ENCODE measurements at places on chromosomes 11 and 22.

DNA sequence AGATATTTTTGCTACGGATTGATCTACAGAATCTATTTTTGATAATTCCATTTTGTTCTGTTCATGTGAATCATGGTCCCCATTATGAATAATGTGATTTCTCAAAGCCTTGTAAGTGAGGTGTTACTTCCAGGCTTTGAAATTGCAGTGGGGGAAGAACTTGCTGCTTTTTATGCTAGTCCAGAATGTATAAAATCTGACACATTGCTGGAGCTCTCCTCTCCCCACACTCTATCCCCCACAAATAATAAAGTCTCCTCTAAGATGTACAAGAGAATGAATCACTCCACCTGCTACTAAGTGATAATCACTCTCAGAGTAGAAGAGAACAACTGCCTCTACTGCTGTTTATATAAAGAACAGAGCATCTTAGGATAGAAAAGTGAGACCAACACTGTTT, 5.9 kb upstream of the RAB6A start:
- no peak for DNase-seq

DNA sequence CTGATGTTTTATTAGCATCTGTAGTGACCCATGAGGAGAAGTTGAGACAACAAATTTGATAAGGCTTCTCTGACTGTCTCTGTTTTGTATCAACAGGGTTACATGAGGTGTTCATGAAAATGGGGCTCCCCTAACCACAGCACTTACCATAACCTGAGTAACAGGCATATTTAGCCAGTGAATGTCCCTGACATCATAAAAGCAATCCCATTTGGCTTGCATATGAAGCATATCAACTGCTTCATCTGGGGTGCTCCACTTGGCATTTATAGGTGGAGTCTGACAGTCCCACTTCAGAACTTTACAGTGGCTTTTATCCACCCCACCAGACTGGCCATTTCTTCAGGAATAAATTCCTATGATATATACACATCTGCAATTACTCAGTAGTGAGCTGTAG, 257.6 kb downstream of the LUZP2 start:
- DNase-seq = no peak

- DNase-seq = no peak
Observed at GRCh38 chr11:30983776-30984441, 385.6 kb downstream of the DCDC1 start.

GRCh38 chr22:45091254-45091854, 72.4 kb upstream of the NUP50 start:
- no peak for DNase-seq

- no peak for DNase-seq
Observed at GRCh38 chr11:19474954-19475721, 234.4 kb upstream of the E2F8 start.

DNA sequence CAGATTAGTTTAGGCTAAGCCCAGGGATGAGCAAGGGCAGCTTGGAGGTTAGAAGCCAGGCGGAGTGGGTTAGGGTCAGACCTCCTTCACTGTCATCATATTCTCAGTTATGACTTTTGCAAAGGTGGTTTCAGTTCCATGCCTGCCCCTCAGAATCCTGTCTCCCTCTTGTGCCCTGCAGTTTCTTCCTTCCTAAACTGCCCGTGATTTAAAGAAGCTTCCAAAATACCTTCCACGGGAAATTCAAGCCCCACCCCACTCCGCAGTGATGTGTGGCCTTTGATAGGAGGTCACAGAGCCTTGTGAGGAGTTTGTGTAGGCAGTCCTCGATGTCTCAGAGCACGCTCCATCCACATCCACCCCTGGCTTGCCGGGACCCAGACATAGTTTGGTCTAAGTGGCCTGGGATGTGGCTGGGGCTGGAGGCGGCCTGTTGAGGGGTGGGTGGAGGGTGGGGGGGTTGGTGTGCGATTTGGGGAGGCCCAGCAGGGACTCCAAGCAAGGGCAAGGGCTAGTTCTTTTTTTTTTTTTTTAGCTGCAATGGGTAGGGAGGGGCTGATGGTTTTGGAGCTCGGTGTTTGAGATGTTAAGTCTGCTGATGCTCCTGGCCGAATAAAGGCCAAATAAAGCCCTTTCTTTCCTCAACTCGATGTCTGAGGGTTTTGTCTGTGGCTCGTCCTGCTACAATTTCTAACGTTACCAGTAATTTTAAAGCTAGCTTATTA, 1.6 kb upstream of the IFITM1 start:
- DNase-seq = no peak

DNA sequence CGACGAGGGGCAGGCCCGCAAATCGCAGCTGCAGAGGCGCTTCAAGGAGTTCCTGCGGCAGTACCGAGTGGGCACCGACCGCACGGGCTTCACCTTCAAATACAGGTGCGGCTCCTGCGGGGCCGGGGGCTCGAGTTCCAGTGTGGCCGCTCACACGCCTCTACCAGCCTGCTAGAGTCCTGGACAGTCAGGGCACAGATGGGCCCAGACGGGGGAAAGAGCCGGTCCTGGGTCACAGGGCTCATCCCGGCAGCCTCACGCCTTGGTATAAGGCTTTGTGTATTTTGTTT, 506 bp downstream of the MCM5 start:
- no peak for DNase-seq

DNA sequence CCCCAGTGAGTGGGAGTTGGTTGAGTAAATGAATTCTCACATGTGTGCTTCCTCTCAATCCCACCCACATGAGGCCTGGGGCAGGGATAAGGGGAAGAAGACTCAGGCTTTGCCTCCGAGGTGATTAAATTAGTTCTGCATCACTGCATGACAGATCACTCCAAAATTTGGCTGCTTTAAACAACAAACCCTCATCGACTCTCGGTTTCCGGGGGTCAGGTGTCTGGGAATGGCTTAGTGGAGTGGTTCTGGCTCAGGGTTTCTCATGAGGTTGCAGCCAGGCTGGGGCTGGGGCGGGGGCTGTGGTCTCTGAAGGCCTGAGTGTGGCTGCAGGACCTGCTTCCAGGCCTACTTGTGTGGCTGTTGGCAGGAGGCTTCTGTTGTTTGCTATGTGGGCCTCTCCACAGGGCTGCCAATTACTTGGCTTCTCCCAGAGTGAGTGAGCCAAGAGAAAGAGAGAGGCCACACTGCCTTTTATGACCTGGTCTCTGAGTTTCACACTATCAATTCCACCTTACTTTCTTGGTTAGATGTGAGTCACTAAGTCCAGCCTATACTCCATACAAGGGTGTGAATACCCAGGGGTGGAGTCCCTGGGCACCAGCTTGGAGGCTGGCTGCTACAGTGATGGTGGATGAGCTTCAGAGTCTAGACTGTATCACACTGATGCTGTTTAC, 15.9 kb downstream of the MOGAT2 start:
- no peak for DNase-seq

DNA sequence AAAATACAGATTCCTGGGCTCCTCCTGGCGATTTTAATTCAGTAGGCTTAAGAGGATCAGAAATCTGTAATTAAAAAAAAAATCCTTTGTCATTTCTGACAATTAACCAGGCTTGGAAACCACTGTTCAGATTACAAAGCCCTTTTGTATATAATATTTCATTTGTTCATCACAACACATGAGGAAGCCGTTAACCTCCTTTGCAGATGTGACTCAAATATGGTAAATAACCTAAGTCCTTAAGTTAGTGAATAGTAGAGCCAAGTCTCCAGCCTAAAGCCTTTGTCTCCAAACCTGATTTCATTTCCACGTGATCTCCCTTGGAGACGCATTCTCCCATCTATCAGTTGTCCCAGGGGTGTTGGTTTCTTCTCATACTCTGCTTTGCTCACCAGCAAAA, 67.6 kb downstream of the UBASH3B start:
- DNase-seq = no peak

DNA sequence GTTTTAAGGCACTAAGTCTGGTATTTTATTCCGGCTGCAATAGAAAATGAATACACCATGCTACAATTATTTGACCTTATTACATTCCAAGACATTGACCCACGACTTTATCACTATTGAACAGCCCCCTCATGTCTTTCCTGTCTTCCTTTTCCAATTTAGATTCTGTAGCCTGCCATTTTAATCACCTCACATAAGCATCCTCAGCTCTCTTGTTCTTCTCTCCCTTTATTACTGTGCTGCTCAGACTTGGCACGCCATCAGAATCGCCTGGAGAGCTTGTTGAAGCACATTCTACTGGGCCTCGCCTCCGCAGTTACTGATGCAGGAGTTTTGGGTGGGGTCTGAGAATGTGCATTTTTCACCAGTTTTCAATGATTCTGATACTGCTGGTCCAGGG, 38.7 kb upstream of the SWAP70 start:
- DNase-seq = no peak

- no peak for DNase-seq
Observed at GRCh38 chr22:45310331-45310976, 720 bp downstream of the FAM118A start.

GRCh38 chr11:35579557-35580396, 38.5 kb upstream of the FJX1 start:
- DNase-seq = no peak

- DNase-seq = no peak
Observed at GRCh38 chr11:78535920-78536319, 38.7 kb downstream of the NARS2 start.

DNA sequence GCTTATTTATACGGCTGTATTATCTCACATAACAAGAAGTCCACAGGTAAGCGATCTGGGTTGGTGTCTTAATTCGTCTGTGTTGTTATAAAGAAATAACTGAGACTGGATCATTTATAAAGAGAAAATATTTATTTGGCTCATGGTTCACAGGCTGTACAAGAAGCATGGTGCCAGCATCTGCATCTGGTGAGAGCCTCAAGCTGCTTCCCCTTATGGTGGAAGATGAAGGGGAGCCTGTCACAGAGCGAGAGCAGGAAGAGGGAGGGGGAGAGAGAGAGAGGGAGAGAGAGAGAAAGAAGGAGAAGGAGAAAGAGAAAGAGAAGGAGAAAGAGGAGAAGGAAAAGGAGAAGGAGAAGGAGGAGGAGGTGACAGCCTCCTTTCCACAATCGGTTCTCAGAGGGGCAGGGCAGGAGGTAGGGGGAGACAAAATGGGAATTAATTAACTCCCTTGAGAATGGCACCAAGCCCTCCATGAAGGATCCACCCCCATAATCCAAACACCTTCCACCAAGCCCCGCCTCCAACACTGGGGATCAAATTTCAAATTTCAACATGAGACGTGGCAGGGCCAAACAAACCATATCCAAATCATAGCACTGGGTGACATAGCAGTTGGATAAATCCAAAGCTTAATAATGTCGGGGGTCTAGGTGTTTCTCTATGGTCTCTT, 15.0 kb upstream of the TRIM44 start:
- no peak for DNase-seq

GRCh38 chr11:18934195-18934814, 4.9 kb downstream of the MRGPRX1 start:
- DNase-seq = no peak

DNA sequence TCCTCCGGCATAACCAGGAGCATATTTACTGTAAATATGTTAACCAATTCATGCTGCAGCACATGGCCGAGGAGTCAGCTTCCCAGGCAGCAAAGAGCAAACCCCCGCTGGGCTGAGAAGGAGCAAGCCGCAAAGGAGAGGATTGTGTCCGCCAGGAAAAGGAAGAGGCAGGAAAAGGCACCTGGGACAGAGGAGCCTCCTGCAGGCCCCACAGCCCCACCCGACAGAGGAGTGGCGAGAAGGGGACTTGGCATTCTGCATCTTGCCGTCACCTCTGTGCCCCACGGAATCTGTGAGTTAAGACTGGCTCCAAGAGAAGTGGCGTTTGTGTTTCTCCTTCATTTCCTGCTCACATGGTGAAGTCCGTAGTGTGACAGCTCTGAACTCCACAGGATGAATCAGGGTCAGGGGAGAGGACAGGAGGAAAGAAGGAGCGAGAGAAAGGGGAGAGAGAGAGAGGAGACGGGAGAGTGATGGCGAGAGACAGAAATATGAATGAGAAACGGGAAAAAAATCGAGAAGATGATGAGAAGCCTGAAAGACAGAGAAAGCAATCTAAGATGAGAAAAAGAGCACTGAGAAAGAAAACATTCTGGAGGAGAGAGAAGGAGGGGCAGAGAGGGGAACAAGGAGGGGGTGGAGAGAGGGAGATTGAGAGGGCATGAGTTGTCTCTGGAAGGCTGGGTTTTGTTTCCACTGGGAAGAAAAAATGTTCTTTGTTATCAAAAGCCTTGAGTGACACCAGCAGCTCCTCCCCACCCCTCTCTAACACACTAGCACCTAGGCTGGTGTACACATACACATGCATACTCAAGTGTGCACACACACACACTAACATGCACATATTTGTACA, 489.6 kb downstream of the MN1 start:
- DNase-seq = peak; percentile 58

- no peak for DNase-seq
Observed at GRCh38 chr11:33701302-33702230, 940 bp upstream of the C11orf91 start.

DNA sequence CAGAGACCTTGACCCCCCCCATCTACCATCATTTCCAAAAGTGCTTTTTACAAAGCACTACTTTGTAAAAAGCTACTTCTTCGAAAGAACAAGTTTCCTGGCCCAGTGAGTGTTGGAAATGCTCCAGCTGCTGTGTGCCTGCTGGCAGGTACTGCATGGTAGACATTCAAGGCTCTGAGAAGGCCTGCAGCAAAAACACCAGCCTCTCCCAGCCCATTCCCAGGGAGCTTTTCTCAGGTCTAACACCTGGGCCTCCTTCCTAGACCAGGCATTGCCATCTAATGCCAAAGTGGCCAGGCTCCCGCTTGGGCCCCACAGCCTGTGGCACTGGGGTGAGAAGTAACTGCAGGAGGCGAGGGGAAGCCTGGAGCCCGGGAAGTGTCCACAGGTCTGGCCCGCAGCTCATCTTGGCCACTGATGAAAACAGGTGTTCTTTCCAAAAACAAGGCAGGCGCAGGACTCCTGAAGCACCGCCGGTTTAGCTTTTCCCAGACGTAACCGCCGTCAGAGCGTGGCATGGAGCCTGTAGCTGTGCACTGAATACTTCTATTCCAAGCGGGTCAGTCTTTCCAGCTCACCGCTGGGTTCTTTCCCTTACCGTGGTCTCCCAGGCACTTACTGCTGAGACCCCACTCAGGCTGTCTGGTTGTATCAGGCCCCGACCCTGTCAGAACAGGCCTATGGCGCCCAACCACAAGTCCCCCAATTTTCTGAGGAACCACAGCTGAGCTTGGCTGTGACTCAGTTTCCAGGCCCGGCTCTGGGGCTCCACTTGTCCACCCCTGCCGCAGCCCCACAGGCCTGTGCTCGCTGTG, 1.2 kb upstream of the TCIRG1 start:
- DNase-seq = no peak

DNA sequence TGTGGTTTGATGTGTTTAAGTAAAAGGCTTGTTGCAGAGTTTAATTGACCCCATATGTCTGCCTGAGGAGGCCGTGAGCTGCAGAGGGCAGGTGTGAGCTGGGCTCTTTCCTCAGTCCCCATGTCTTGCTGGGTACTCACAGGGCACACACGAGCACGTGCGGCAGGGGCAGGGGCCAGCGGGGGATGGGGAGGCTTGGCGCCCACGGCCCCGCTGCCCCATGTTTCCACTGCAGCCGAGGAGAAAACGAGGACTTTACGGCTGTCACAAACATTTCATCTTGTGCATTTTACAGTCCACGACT, 24.7 kb upstream of the CCDC188 start:
- DNase-seq = no peak

GRCh38 chr11:69227271-69227670, 66.7 kb upstream of the MYEOV start:
- no peak for DNase-seq

All from H1 (cell line).